Esophagus muscularis mucosa (tissue), 4 donors: ENCODE measurements at places on chromosomes 6 and 20. TPM values are rescaled to one million over a fixed set of nuclear protein-coding genes. Genes with fewer than 3 reads are reported as not detected.
A peak's percentile ranks its signal among the peaks of the same experiment; 100 is the strongest.

- no peak for DNase-seq
- H3K27me3 ChIP-seq, result no peaks in the 10 kb centered on the region
- peak overlapping the region; percentile 96 for H3K4me3 ChIP-seq
- peaks cover 39% of the 10 kb centered on the region for H3K4me1 ChIP-seq
- H3K36me3 ChIP-seq, result no peaks in the 10 kb centered on the region
Measured at GRCh38 chr20:18138639-18139583, 1.2 kb downstream of the KAT14 start.

DNA sequence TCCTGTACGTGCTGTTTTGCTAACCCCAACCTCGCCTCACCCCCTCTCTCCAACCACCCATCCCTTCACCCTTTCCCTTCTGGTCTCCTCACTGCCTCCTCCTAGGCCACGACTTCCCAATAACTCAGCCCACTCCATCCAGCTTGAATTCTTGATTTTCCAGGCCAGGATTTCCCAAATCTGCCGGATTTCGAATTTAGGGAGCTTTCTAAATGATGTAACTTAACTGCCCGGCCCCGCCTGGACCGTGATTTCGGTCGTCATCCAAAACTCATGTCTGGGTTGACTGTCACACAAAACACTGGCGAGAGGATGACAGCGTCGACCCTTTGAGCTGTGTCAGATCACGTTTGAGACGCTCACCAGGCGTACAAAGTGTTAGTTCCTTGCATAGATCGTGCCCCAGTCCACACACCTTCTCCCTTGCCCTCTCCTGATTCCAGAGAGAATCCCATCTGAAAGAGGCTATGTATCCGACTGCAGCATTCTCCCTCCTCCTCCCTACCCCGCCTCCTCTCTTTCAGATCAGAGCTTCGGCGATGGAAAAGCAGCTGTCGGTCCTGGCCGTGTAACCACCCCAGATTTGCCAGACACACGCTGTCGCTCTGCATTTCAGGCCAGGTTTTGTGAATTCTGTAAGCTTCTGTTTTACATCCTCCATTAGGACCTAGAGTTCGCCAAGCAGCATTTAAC is 168.2 kb downstream of the GPX5 start:
- no peak for DNase-seq
- no peaks in the 10 kb centered on the region for H3K36me3 ChIP-seq
- H3K4me1 ChIP-seq, result no peaks in the 10 kb centered on the region
- H3K27me3 ChIP-seq, result peaks cover 89% of the 10 kb centered on the region
- H3K27ac ChIP-seq, result no peak overlapping the region

DNA sequence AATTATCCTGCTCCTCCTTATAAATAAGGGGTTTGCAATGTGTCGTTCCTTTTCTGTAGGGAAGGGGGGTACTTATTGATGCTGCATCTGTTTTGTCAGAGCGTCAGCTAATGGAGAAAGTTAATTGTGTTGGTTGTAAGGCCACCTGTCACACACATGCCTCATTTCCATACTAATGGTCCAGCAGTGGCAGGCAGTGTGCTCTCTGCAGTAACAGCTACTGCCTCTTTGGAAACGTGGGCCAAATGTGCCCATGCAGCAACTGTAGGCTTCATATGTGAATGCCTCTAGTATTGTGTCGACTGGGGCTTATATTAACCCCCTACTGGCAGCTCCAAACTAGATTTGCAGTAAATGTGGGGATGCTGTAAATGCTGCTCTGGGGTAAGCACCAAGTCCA is 56.3 kb upstream of the OLIG3 start:
- H3K4me3 ChIP-seq, result no peak overlapping the region
- no peaks in the 10 kb centered on the region for H3K4me1 ChIP-seq
- H3K27ac ChIP-seq, result no peak overlapping the region
- H3K36me3 ChIP-seq, result no peaks in the 10 kb centered on the region

- no peaks in the 10 kb centered on the region for H3K4me1 ChIP-seq
- DNase-seq, result no peak
- no peaks in the 10 kb centered on the region for H3K36me3 ChIP-seq
- H3K27ac ChIP-seq, result no peak overlapping the region
Measured at GRCh38 chr20:41733151-41733550, 115.0 kb upstream of the CHD6 start.

- DNase-seq, result no peak
- H3K36me3 ChIP-seq, result no peaks in the 10 kb centered on the region
- H3K4me3 ChIP-seq, result no peak overlapping the region
- no peak overlapping the region for H3K27ac ChIP-seq
- no peaks in the 10 kb centered on the region for H3K27me3 ChIP-seq
- H3K4me1 ChIP-seq, result no peaks in the 10 kb centered on the region
Measured at GRCh38 chr6:53593001-53593488, 48.1 kb upstream of the GCLC start.

- H3K4me3 ChIP-seq, result no peak overlapping the region
- no peaks in the 10 kb centered on the region for H3K27me3 ChIP-seq
- no peak for DNase-seq
- peaks cover 14% of the 10 kb centered on the region for H3K4me1 ChIP-seq
- H3K27ac ChIP-seq, result no peak overlapping the region
- H3K36me3 ChIP-seq, result no peaks in the 10 kb centered on the region
Measured at GRCh38 chr6:40722553-40723258, 135.5 kb upstream of the LRFN2 start.

TXNDC5 gene
- 93.8 TPM for total RNA-seq

HLA-F gene
- 46.9 TPM for total RNA-seq

EYS gene
- total RNA-seq, result not detected

PLCB1 gene
- 73.2 TPM for total RNA-seq

PXDC1 gene
- 111 TPM for total RNA-seq

KHDC1L gene
- not detected for total RNA-seq
